Fibroblast of skin of scalp (primary cell): ENCODE measurements at places on chromosomes 2 and 18.

DNA sequence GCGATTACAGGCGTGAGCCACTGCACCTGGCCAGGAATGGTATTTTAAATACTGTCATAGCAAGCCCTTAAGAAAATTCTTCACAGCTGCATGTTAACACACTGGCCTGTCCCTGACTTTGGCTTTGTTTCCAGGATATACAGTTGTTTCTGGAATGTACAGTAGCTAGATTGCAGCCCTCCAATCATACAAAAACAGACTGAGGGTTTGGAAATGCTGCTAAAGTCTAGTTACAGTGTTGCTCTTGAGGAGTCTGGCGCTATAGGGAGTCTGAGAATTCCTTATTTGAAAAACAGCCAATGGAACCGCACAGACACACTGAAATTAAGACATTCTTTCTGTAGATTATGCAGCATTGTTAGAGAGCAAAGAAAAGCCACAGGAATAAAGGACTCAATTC, 37.7 kb downstream of the STON1 start:
- peak; percentile 85 for DNase-seq

DNA sequence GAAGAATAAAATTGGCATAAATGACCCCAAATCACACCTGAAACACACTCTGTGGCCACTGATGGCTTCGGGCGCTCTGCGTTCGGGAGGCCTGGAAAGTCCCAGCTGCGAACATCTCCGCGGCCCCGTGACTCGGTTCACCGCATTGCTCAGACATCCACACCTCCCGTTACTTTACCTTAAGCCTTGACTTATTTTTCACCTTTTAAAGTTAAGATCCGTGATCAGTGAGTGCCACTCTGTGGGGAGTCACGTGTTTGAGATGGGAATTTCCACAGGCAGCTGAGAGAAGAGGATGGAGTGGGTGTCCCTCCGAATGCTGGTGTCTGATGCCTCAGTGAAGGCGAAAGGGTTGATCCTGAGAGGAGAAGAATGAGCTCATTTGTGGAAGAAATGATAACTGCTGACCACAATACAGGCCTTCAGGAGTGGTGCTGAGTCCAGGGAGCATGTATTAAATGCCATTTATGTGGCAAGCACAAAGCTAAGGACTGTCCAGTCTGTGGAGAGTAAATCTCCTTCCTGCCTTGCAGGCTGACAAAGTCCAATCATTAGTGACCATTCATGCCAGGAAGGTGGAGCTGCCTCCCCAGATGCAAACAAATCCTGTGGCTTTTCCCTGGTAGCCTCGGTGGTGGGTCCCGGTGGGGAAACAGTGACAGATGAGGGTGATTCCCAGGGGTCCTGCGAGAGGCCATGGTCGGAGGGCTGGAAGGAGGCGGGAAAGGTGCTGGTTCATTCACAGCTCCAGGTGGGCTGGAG, 168.8 kb downstream of the RTP5 start:
- no peak for DNase-seq

DNA sequence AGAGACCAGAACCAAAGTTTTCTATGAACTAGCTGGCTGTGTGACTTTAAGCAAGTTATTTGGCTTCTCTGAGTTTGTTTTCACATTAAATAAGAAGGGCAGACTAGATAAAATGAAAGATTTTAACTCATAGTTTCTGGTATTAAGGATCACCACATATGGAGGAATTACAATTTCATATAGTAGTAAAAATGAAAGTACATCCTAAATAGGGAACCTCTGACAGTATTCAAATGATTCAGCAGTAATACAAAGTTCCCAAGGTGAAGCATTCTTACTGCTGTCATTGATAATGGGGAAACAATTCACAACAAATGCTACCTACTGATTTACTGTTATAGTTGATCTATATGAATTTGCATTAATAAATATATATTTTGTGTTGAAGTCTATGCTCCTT, 170.3 kb upstream of the VRK2 start:
- no peak for DNase-seq

DNA sequence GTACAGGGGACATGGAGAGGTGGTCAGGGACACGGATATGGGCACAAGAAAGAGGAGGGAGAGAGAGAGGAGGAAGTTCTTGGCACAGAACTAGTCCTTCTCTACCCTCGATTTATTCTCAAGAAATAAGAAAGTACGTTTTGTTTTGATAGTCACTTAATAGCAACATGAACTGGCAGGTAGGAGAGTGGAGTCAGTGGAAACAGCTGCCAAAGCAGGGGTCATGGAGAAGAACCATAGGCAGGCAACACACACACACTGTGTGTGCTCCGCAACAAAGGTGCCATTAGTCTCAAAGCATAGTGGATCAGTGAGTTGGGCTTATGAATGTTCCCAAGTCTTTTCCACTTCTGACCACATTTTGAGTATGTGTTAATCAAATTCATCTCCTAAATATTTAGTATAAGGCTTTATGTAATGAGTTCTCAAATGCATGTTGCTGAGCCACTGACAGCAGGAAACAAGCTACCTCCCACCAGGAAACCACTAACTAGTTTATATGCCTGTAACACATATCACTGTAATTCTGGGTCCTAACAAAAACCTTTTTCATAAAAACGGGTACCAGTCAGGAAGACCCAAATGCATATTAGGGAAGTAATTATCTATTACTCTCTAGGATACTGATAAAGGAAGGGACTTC, 41.1 kb downstream of the IWS1 start:
- DNase-seq: no peak

DNA sequence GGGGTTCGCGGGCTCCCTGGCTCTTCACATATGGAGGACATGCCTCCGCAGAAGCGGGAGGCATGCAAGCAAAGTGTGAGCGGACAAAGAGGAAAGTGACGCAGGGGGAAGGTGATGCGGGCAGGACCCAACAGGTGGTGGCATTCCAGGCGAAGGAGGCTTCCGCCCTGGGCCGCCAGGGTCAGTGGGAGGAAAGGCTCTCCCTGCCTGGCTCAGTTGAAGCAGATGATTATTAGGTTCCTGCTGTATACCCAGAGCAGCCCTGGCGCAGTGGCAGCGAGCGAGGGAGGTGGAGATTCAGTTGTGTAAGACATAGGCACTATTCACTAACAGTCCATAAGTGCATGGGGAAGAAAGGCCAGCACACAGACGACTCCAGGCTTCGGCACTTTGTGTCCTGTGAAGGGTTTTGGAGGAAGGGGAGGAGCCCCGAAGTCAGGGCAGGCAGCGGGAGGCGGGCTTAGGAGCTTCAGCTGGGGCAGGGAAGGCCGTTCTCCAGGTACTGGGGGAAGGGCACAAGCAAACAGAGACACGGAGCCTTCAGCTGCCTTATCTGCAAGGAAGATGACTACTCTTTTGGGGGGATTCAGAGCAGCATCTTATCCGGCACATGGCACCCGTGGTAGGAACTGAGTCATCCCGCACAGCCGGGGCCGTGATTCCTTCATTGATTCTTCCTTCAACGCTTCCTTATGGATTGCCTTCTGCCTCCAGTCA, 89.8 kb downstream of the TGOLN2 start:
- DNase-seq: no peak

DNA sequence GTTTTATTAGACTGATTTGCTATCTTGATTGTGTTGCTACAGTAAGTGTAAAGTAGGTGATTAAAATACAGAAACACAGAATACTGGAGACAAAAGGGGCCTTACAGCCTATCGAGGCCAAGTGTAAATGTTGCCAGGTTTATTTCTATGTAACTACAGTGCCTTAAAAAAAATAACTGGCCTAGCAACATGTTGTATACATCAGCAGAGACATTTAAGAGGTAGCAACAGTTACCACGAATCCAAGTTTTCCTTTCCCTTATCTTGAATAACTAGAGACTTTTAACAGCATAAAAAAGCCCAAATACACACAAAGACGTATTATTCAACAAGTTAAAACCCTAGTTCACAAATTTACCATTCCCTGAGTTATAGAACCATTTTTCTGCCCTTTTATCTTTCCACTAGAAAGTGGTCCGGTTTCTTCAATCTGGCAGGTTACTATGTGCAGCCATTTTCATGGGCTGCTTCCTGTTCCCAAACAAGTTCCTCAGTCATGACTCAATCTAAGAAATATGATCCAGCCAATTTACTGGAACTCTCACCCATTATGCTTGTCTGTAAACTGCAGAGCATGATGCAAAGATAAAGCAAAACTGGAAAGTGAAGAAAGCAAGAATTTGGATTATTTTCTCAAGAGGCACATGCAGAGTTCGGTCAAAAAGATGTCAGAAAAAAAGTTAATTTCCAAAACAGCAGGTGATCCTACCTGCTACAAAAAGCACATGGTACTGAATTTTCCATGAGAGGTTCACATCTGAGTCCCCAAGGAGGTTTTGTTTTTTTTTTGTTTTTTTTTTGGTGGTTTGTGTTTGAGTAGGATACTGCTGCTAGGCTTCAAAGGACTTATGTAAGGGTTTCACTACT, 22.2 kb downstream of the NFE2L2 start:
- DNase-seq: peak; percentile 97

GRCh38 chr2:222887124-222887523, 26.3 kb downstream of the ACSL3 start:
- DNase-seq: peak; percentile 22

DNA sequence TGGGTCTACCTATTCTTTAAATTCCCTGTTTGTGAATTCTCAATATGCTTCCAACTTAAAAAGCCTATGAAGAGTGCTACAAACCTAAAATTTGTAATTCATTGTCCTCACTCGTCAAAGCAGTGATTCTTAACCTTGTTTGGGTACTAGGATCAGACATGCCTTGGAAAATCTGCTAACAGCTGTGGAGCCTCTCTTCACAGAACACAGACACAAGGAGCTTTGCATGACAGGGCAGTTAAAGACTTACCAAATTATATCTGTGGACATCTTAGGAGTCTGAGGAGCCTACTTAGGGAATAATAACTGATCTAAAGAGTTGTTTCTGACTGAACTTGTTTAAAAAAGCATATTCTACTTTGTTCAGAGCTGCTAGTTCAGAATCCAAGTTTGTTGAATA, 38.1 kb downstream of the TMEM87B start:
- DNase-seq: no peak

- DNase-seq: no peak
Measured at GRCh38 chr18:55433140-55433539, 154.9 kb downstream of the TCF4 start.

DNA sequence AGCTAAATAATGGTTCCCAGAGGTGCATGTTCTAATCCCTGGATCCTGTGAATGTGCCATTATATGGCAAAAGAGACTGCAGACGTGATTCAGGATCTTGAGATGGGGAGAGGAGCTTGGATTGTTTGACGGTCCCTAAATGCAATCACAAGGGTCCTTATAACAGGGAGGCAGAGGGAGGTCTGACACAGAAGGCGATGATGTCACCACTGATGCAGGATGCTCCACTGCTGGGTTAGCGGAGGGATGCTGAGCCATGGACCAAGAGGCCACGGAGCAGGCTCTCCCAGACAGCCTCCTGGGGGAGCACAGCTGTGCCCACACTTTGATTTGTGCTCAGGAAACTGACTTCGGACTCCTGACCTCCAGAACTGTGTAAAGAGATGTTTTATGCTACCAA, 156.2 kb downstream of the UXS1 start:
- no peak for DNase-seq

- no peak for DNase-seq
Measured at GRCh38 chr2:205357732-205358131, 324.6 kb upstream of the NRP2 start.

- DNase-seq: no peak
Measured at GRCh38 chr18:76134628-76135027, 360.4 kb downstream of the ZNF516 start.

DNA sequence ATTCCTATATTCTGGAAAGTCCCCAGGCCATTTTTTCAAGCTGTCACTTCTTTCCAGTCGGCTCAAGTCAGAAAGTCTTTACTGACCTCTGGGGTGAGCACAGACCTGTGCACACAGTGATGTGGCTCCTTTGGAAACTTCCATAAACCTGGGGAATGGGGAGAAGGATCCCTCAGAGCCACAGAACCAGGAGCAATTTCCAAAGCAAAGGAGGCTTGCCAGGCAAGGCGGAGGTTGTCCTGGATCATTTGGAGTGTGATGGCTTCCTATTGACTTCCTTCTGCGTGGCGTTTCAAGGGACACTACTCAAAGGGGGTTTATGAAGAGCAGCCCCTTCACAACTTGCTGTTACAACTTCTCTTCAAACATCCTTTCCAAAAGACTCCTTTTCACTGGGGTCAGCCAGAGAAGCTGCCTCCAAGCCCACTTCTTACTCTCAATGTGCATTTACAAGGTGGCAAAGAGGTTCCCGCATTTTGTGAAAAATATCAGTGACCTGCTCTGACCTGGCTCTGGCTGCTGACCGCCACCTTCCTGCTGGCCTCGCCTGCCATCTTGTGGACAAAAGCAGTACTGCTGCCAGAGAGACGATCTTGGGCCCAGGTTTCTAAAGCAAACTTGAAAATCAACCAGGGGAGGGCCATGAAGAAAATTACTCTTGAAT, 18.2 kb upstream of the TMEM247 start:
- DNase-seq: peak; percentile 49

GRCh38 chr2:27885661-27886060, 4.5 kb downstream of the RBKS start:
- peak; percentile 56 for DNase-seq

- DNase-seq: no peak
Measured at GRCh38 chr2:108602422-108602821, 68.2 kb downstream of the LIMS1 start.

DNA sequence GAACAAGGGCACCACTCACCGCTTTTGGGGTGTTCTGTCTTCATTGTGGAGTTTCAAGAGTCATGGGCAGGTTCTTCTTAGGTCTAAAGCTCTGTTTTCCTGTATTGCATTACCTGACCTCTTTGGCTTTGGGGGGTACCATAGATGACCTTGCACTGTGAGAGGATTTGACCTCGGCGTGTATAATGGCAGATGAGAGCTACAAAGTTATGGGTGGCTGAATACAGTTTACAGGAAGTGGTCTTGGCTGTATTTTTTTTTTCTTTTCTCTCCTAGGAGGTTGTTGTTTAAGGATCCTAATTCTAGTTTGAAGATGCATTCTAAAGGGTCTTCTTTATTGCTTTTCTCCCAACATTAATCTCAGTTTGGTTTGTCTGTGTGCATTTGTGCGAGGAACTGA, 11.5 kb downstream of the GAL3ST2 start:
- DNase-seq: no peak

DNA sequence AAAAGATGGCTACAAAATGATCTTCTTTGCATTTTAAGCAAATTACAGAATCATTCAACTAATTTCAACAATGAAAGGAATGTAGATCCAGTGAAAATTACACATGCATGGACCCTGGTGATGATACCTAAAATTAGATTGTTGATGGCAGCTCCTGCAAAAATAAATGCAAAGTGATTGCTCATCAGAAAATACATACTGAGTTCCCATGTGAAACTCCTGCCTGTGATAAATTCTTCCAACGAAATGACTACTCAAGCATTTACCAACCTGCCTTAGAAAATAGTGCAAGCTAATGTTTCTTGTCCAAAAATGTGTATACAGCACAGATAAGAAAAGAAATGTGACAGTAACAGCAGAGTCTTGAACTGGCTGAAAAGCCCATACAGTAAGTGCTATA, 300.0 kb upstream of the REV1 start:
- peak; percentile 76 for DNase-seq

DNA sequence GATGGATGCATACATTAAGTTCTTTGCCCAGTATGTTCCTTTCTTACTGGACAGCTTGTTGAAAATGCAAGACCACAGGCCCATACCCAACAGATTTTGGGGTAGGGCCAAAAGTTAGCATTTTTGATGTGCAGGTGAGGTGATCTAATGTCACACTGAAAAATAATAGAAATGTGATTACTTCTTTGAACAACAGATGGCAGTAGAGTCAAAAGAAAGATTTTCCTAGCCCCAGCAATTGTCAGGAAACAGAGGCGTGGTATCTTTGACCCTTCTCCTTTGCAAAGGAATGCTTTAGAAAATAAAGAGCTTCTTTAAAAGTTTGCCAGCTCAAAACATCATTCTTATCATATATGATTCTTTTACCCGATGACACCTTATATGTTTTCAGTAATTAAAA, 343.6 kb upstream of the SYT4 start:
- peak; percentile 48 for DNase-seq
